ENCODE measurements at places on chromosomes 16 and 17. TPM values are rescaled to one million over a fixed set of nuclear protein-coding genes. Genes with fewer than 3 reads are reported as not detected.

OR2C1 gene
- total RNA-seq: not detected

- no peak for DNase-seq
These were observed 56.3 kb upstream of the IL34 start for GRCh38 chr16:70589998-70590471.

DNA sequence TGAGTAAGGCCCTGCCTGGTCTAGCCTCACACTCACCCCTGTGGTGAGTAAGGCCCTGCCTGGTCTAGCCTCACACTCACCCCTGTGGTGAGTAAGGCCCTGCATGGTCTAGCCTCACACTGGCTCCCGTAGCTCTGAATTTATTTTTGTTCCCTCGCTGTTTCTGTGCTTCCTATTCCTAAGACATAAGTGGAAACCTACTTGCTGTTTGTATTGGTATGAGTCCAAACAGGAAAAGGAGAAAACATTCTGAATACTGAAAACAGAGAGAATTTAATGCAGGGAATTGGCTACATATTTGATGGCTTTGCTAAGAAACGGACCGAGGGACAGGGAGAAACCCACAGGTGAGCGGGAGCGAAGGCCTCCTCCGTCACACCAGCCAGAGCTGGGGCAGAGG, 267.8 kb downstream of the FOXL1 start:
- DNase-seq: no peak

MAPT gene
- total RNA-seq: 123 TPM

DNA sequence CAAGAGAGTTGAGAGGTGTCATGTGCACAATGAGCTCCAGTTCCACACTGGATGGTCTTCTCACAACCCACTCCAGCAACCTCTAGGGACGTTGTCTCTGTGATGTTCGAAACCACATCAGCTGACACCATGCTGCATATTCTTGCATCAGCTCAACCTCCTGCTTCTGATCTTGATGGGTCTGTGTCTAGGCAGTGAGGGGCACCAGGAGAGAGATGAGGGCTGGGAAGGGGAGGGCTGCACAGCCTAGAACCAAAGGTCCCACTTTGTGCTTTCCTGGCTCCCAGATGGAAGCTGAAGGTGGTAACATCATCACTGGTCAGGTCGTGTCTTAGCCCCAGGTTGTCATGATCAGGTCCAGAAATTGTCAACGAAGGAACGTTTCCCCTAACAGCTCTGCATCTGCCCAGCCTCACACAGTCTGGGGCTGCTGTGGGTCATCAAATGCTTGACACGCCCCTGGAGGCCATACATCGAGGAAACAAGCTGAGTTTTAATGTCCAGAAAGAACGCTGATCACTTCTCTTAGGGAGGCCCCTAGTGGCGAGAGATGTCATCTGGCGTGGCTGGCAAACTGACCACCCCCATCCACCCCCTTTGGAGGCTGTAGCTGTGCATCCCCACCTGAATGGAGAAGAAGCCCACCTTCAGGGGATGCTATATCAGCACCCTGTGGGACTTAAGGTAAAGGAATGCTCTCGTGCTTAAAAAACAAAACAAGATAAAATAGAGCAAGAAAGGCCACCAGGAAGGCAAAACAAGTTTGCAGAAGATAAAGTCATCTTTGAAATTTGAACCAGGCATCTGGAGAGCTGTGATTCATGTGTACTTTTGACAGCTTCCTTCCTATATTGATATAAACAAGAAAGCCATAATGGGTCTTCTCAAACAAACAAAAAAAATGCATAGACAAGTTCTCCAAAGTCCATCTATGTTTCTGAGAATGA, 58.3 kb downstream of the WIPI1 start:
- peak; percentile 68 for DNase-seq

- DNase-seq: no peak
These were observed 17.7 kb downstream of the CUEDC1 start for GRCh38 chr17:57937492-57937891.

DNA sequence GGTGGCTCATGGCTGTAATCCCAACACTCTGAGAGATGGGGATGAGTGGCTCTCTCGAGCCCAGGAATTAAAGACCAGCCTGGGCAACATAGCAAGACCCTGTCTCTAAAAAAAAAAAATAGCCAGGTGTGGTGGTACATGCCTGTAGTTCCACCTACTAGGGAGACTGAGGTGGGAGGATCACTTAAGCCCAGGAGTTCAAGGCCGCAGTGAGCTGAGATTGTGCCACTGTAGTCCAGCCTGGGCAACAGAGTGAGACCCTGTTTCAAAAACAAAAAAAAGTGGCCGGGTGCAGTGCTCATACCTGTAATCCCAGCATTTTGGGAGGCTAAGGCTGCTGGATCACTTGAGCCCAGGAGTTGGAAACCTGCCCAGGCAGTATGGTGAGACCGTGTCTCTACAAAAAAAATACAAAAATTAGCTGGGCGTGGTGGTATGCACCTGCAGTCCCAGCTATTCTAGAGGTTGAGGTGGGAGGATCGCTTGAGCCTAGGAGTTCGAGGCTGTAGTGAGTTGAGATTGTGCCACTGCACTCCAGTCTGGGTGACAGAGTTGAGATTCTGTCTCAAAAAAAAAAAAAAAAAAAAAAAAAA, 3.0 kb downstream of the C16orf54 start:
- DNase-seq: no peak

GRCh38 chr17:77736721-77737120, 221.8 kb upstream of the TNRC6C start:
- DNase-seq: no peak

DNA sequence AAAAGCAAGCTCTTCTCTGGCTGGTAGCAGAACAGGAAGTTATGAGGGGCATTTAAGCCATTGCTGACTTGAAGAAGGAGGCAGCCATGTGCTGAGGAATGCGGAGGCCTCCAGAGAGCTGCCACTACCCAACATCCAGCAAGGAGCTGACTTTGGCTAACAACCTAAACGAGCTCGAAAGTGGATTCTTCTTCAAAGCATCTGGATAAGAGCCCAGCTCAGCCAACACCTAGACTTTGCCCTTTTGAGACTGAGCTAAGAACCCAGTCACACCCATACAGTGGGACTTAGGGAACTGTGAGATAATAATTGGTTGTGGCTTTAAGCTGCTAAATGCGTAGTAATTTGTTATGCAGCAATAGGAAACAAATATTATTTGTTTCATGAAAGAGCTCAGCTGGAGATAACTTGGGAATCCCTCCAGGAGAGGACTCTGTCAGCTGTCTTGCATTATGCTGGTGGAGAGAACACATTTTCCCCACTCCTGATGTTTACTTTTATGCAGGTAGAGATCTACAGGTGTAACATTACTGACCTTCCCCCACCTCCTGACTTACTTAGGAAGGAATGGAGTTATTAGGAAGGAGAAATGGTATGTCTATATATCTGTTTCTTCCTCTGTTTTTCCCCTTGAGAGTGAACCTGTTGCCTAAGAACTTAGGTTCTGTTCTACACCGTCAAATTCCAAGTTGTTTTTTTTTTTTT, 52.7 kb upstream of the ZNF629 start:
- DNase-seq: no peak

GRCh38 chr16:52283018-52283417, 263.9 kb downstream of the TOX3 start:
- DNase-seq: no peak

DNA sequence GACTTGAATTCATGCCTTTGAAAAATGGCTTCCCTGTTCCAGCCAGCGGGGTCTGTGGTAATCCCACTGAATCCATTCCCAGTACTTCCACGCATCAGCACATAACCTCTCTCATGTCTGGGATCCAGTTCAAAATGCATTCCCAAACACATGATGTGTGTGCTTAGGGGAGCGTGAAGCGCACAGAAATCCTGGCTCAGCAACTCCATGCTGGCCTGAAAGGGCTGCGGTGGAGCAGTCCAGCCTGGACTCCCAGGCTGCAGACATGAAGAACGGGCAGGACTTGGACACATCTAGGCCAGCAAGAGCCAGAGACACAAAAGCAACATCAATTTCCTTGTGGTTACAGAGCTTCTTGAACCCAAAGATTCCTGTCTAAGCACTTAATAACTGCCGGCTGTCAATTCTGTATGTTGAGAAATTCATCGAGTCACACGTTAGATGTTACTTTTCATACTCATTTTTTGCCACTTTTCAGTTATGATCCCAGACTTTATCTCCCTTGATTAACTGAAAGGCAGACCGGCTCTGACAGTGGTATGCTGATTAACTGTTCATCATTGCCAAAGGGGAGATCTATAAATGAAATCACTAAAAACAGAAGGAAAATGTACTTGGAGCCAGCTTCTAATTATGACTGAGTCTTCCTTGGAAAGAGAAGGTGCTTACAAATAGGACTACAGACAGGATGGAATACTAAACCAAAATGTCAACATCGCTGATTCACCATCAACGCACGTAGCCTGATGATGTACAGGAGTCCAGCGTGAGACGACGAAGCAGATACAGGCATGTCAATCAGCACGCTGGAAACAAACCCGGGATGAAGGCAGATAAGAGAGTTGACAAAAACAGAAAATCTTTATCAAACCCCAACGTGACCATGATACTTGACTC, 23.0 kb downstream of the NSMCE1 start:
- DNase-seq: no peak

- DNase-seq: no peak
These were observed 505.3 kb upstream of the CDH5 start for GRCh38 chr16:65861131-65861731.

DNA sequence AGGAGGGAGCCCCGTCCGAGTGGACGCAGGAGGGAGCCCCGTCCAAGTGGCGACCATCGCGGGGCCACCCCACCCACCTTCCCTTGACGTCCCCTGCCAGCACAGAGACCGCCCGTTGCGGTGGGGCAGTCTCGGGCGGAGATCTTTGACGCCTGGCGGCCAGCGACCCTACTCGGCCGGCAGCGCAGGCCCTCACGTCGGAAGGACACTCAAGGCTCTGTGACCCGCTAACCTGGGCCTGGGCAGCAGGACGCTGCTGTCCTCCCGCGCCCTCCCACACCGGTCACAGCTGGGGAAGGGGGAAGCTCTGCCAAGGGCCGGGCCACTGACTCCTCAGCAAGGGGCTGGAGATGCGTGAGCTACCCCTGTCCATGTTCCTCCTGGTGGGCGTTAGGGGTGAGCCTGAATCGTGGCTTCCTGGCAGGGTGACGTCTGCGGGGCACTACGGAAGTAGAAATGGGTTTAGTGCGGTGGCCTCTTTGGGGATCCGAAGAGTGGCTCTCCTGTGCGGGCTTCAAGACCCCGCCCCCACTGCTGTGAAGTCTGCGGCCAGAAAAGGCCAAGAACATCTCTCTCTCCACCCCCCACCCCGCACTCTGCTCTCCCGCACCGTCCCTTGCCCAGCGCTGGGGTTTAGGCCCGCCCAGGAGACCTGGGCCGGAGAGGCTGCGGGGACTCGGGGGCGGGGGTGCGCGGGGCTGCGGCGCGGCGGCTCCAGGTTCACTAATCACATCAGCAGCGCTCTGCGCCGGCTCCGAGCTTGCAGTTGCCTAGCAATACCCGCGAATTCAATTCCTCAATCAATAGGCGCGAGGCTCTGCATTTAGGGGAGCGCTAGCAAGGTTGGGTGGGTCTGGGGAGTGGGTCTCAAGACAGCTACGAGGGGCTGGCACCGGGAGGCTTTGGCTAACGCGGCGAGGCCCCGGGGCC, 5.8 kb downstream of the CBX8 start:
- DNase-seq: peak; percentile 57

- no peak for DNase-seq
These were observed 216.1 kb downstream of the CEP112 start for GRCh38 chr17:65975878-65976277.

GRCh38 chr16:85626191-85626981, 13.3 kb downstream of the GSE1 start:
- DNase-seq: peak; percentile 61

DNA sequence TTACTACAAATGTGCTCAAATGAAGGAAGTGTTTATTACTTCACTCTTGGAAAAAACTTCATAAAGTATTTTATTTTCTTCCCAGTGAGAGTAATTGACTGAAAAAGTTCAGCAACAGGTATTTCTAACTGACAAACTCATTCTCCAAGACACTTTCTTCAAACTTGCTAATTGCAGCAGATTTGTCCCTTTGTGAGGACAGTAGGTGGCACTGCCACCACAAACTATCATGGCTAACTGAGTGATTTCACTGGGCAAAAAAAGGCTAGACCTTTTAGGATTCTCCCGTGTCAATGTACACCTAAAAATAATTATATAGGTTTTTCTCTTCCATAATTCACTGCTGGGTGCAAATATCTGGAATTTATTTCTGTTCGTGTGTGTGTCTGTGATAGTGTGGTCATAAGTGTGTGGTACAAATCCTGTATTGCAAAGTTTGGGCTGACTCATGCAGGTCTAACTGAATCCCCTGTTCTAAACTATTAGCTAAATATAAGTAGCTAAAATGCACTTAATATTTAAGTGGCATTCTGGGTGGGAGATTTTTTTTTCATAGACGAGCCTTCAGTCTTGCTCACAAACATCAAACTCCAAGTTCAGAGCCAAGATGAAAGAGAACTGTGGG, 3.9 kb downstream of the HS3ST3A1 start:
- peak; percentile 33 for DNase-seq

KRTAP2-1 gene
- total RNA-seq: not detected

TANGO6 gene
- 16.1 TPM for total RNA-seq

GRCh38 chr16:21943571-21943970, 9.6 kb upstream of the UQCRC2 start:
- no peak for DNase-seq

- DNase-seq: no peak
These were observed 17.0 kb downstream of the MYL4 start for GRCh38 chr17:47225911-47226688.

DNA sequence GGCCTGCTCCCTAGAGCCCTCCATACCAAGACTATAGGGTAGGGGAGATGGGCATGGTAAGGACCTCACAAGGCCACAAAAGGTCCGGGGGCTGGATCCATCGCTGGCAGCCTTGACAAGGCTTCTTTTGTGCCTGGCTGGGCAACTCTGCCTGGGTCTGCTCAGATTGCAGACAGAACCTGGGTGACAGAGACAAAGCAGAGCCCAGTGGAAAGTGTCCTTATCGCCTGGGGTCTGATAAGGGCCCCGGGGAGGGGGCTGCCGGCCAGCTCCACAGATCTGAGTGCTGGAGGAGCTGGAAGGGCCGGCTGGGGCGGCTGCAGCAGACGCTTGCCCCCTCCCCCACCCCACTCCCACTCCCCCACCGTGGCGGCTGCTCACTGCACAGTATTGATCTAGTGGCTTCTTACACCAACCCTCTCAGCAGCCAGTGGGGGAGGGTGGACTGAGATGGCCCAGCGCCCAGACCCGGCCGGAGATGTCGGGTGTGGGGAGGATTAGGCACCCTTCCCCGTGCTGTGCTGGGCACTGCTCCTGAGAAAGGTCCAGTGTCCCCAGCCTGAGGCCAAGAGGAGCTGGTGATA, 7.2 kb downstream of the MMP15 start:
- peak; percentile 78 for DNase-seq

GRCh38 chr16:48438414-48438813, 53.2 kb upstream of the SIAH1 start:
- no peak for DNase-seq

DNA sequence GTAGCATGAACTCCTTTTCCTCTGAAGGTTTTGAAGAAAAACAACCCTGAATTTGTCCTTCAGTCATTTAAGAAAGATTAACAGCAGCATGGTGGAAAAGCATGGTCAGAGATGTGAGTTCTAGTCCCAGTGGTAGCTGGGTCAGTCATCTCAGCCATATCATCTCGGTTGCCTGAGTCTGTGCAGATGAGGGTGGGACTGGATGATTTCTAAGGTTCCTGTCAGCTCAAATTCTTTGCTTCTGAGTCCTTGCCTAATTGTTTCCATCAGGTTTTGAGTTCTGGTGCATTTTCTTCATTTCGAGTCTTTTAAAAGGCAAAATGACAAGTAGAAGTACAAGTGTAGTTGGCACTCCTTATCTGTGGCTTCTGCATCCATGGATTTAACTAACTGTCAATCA, 63.9 kb downstream of the TNRC6C start:
- no peak for DNase-seq

ZPBP2 gene
- total RNA-seq: not detected

ADAD2 gene
- not detected for total RNA-seq
